ENCODE measurements at places on chromosomes 11 and 22. TPM values are rescaled to one million over a fixed set of nuclear protein-coding genes. Genes with fewer than 3 reads are reported as not detected.

- DNase-seq: no peak
Observed at GRCh38 chr11:71996946-71997345, 1.8 kb upstream of the IL18BP start.

- no peak for DNase-seq
Observed at GRCh38 chr11:111359223-111360149, 19.6 kb downstream of the POU2AF1 start.

- no peak for DNase-seq
Observed at GRCh38 chr22:28773461-28773867, 969 bp downstream of the CCDC117 start.

GRCh38 chr11:46642627-46643335, 25.4 kb downstream of the ATG13 start:
- DNase-seq: no peak

- DNase-seq: no peak
Observed at GRCh38 chr22:46569848-46570695, 32.7 kb upstream of the CELSR1 start.

GRCh38 chr11:74000307-74001133, 8.4 kb downstream of the UCP3 start:
- DNase-seq: no peak

DNA sequence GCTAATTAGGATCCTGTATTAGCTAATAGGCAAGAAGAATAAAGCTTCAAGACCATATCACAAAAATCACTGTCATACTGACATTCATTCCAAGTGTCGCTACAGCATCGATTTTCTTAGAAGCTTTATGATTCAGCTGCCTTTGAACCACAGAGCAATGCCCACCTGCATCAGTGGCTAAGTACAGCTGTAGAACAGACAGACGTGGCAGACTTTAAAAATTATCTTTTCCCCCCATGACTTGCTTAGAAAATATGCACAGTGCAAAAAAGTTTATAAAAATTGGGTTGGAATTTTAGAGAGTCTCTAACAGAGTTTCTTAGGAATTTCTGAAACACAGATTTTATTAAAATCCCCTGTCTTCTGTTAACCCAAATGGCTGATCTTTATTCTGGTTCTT, 120.8 kb downstream of the CADM1 start:
- no peak for DNase-seq

DNA sequence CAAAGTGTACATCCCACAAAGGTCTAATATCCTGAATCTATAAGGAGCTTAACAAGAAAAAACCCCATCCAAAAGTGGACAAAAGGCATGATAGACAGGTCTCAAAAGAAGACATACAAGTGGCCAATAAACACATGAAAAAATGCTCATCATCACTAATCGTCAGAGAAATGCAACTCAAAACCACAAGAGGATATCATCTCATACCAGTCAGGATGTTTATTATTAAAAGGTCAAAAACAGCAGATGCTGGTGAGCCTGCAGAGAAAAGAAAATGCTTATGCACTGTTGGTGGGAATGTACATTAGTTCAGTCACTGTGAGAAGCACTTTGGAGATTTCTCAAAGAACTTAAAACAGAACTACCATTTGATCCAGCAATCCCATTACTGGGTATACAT, 12.7 kb downstream of the LGALS12 start:
- no peak for DNase-seq

GRCh38 chr22:42680648-42681047, 31.5 kb upstream of the CYB5R3 start:
- DNase-seq: no peak

DNA sequence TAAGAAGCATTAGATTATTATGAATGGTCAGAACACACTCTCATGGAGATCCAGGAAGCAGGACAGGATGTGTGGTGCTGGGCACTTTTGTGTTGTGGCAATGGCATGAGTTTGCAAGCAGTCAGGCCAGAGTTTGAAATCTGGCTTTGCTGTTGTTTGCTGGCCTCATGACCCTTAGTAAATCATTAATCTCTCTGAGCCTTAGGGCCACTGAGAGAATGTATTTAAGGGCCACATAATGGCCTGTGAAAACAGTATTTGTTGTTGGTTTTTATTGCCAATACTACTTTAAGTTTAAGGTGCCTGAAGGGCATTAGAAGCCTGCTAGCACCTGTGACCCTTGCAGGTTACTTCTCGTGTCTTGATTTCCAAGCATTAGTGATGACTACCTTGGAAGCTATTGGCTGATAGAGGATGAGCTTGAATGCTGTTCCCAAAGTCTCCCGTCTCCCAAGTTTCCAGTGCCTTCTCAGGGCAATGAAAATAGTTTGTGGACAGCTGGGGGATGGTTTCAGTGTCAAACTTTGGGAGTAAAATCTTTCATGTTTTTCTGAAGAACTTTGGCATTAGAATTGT, 24.6 kb downstream of the STIM1 start:
- no peak for DNase-seq

GRCh38 chr22:17575681-17576080, 12.4 kb downstream of the SLC25A18 start:
- DNase-seq: no peak

PHF21B gene
- total RNA-seq: 60.3 TPM
